GM10248 (cell line): ENCODE measurements at places on chromosomes 7 and 10.

- DNase-seq, result no peak
These were observed 243.0 kb upstream of the GLI3 start for GRCh38 chr7:42479816-42480633.

GRCh38 chr10:34791228-34791627 is 23.9 kb downstream of the PARD3 start:
- DNase-seq, result no peak

GRCh38 chr7:37251222-37251621 is 197.4 kb downstream of the ELMO1 start:
- no peak for DNase-seq

- peak; percentile 37 for DNase-seq
These were observed 81.0 kb downstream of the SAMD9 start for GRCh38 chr7:93036807-93037206.

- DNase-seq, result no peak
These were observed 11.8 kb upstream of the ACSL5 start for GRCh38 chr10:112361951-112362751.

GRCh38 chr7:137768366-137768765 is 78.4 kb downstream of the DGKI start:
- no peak for DNase-seq

- no peak for DNase-seq
These were observed 181.9 kb downstream of the AKR1D1 start for GRCh38 chr7:138258197-138258559.

GRCh38 chr10:21602313-21602712 is 68.3 kb downstream of the MLLT10 start:
- DNase-seq, result no peak

DNA sequence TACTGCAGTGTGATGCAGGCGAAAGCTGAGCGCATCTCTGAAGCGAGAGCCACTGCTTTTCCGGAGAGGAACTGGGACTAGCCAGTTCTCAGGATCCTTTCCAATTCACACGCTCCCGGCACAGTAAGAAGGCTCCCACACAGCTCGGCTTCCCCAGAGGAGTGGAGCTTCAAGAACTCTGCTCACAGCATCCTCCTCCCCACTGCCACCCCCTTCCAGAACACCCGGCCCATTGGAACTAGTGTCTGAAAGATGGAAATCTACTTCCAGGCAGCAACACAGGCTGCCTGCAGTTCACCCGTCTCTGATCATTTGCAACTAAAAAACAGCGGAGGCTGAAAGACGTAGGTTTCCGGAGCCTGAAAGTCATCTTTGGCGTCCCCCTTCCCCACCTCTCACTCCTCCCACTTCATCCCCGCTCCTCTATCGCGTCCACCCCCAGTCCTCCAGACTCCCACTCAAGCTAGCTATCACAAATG is at the start of gene DGKB:
Gene DGKB, minus strand, starts transcription at position 163 of the 479 bp plus-strand sequence.
- no peak for DNase-seq

DNA sequence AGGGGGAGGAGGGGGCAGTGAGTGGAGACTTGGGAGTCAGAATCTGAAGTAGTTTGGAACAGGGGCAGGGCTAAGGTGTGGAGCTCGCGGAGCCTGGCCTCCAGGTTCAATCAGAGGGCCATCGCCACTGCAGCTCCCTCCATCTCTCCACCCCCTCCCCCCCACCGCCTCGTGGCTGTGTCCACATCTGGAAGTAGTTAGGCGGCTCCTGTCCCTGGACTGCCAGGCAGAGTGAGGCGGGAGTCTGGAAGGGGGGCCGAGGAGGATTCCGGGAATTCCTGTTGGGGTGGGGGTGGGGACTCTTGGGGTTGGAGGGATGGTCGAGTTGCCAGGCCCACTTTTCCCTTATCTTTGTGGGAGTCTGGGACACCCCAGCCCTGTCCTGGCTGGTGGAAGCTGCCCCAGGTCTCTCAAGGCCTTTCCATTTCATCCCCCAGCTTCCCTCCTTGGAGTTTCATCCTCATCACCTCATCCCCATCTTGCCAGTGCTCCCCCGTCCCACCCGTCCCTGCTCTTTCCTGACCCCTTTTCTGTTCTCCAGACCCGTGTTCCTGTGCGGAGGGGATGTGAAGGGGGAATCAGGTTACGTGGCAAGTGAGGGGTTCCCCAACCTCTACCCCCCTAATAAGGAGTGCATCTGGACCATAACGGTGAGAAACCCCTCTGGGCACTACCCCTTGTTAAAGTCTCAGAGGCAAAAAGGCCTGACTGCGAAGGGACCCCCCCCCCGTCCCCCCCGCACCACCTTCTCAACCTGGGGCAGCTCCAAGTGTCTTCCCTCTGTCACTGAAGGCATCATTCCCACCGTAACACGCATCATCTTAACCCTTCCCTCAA is 944 bp downstream of the PCOLCE start:
- no peak for DNase-seq

DNA sequence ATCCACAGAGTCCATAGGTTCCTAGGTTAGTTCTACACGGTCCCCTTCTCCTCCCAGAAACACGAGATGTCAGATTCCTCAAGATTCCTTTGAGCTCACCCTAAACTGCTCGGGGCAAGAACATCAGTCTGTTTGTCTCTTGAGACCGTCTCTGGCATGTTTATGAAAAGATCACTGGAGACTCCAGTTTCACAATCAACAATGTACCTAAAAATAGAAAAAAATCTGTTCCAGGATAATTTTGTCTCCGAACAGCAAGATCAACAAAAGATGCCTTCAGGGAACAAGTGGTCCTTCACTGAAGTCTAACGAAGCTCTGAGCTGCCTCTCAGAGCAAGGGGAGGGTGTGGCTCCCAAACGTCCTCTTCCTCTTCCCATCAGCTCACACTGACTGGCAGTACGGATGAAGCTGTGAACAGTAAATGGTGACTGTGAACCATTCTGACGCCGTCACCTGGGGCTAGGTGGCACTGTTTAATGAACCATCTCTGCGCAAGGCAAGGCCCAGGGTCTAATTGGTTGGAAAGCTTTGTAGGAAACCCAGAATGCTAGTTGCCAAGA is 156.2 kb upstream of the LYZL1 start:
- no peak for DNase-seq

- DNase-seq, result no peak
These were observed 484.8 kb upstream of the DPP6 start for GRCh38 chr7:153567426-153567825.

GRCh38 chr7:117785431-117785830 is 87.8 kb downstream of the CTTNBP2 start:
- DNase-seq, result no peak

DNA sequence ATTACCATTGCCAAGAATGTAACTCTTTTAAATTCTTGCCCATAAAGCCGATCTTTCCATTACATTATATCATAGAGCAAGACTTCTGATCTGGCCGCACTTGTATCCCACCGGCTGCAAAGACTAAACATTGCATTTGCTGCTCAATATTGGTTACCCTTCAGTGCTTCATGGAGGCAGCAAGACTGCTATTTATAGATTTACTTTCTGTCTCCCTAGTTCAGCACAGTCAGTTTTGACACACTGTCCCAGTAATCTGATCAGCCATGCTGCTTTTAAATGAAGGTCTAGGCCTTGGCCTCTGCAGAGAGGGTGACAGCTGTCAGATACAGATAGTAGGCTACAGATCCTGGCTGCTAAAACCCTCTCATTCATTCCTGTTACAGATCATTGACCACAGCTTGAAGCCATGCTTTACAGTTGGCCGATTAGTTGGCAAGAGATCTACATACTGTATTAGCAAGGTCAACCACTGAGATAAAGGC is 562.6 kb upstream of the GALNT17 start:
- DNase-seq, result no peak

DNA sequence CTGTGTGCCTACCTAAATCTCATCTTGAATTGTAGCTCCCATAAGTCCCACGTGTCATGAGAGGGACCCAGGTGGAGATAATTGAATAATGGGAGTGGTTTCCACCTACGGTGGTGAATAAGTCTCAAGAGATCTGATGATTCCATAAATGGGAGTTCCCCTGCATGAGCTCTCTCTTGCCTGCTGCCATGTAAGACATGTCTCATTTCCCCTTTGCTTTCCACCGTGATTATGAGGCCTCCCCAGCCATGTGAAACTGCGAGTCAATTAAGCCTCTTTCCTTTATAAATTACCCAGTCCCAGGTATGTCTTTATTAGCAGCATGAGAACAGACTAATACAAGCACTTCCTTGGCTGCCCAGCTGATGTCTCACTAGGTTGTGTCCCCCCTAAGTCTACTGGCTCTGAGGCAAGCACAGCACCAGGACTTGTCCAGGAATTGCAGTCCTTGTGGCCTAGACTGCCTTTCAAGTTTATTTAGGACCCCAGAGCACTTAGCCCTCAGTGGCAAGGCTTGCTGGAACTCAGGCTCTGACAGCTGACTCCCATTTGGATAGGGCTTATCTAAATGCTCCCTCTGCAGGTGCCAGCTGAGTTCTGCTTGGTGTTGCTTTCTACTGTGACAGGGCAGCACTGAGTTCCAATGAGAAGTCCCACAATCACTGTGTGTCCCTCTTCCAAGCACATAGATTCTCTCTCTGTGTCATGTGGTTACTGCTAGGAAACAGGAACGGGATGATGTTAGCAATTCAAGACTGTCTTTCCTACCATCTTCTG is 59.0 kb upstream of the TAS2R16 start:
- no peak for DNase-seq

DNA sequence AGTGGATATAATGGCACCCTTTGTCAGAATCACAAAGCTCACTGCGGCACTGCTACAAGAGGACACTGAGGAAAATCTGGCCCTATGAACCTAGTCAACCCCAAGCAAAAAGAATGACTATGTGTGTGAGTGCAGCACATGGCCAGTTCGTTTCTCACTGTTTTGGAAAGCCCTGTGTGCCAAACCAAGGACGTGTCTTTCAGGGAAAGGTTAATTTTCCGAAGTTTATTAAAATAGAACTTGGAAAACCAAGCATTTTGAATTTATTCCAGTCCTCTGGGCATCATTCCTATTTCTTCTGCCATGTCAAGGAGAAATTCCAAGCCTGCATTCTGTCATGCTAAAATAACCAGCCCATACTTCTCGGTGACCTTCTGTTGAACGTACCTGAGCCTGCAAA is 471.8 kb downstream of the PLXDC2 start:
- no peak for DNase-seq

GRCh38 chr10:48804740-48805182 is 120.1 kb downstream of the WDFY4 start:
- no peak for DNase-seq

GRCh38 chr10:35575640-35576039 is 29.5 kb upstream of the GJD4 start:
- DNase-seq, result no peak

GRCh38 chr10:75145590-75145989 is 34.1 kb downstream of the SAMD8 start:
- DNase-seq, result no peak

- no peak for DNase-seq
These were observed 102.8 kb downstream of the COL13A1 start for GRCh38 chr10:69904533-69904932.

GRCh38 chr7:139823959-139824521 is 5.0 kb upstream of the TBXAS1 start:
- no peak for DNase-seq

DNA sequence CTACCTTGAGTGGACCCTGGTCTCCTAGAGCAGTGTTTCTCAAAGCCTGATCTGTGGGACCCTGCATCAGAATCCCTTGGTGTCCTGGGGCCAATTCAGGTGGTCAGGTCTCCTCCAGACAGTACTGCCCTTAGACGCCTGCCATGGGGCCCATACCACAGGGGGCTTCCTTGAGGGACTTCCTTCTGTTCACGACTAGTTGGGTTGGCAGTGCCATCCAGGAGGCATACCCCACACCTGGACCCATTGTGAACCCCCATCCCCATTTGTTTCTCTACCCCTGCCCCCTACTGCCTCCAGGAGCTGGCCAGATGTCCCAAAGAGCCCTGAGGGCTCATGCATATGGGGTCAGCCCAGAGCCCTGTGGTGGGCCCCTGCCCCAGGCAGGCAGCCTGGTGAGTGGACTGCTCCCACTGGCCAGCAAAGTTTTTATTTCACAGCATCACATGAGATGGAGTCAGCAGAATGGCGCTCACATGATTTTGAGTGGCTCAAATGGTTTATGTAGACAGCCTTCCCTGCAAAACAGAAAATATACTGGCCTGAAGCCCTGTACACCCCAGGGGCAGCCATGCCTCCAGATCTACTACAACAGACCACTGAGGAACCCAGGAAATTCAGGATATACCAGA is 259.9 kb upstream of the ZMIZ1 start:
- DNase-seq, result no peak

GRCh38 chr7:152751449-152752141 is 8.0 kb upstream of the ACTR3B start:
- DNase-seq, result peak; percentile 37

DNA sequence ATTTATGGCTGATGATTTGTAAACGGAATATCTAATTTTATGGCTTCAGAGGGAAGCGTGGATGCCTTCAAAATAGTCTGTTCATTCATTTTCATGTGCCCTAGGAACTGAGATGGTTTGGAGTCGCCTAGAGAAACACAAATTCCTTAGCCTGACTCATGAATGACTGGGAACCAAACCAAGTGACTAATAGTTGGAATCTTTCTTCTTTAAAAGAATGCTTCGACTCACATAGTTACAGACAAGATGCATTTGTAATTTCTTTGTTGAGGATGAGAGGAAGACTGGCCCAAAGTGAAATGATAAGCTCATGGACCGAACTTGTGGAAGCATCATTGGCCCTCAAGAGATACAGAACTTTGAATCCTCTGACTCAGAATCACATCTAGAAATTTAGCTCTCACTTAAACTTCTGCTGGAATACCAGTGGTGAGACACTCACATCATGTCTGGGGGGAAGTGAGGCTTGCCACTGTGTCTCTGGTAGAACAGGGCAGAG is 1107.2 kb downstream of the NRG3 start:
- no peak for DNase-seq

DNA sequence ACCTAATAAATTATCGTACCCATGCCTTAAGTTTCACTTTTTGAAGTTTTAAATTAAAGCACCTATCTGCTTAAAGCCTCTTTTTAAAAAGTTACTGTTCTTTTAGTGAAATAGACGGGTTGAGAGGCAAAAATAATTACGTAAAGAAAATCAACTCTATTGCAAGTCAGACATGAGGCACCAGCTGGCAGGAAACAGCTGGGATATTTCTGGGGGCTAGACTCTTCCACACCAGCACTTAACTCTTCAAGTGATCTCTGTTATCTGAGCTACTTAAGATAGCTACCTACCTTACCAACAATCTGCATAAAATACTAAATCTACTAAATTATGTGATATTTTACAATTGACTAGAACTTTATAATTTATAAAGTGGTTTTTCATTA is 35.8 kb downstream of the GBF1 start:
- DNase-seq, result no peak

DNA sequence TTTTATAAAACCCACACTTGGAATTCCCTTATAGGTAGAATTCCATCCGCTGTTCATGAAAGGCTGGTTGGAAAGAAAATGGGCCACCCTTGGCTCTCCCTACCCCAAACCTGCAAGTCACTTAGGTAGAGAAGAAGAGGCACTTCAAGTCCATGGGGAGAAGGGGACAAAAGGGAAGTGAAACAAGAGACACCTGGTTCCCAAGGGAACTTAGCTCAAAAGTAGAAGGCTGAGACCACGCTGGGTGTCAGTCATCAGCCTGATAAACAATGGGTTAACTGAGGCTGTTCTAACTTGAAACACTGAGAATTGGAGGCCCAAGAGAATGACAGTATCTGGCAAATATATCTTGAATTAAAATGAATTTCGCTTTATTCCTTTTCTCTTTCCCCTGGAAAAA is 330.8 kb upstream of the NFE2L3 start:
- DNase-seq, result no peak
